ENCODE measurements at places on chromosomes 4 and X.

DNA sequence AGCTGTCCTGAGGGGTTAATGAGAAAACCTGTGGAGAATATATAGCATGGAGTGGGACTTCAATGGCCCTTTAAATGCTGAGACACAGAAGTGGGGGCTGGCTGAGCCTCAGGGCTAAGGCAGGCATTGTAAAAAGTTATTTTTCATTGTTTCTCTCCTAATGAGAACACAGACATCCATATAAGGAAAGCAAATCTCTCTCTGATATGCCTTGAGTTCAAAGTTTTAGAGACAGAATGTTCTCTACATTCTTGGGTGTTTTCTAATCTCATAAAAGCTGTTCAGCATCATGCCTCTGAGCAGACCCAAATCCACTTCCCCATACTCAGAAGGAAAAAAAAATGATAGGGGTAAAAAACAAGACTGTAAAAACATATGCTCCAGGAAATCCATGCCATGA is 16.8 kb upstream of the RAB40A start:
- no peak for DNase-seq

- no peak for DNase-seq
Observed at GRCh38 chrX:99914635-99915034, 495.4 kb downstream of the PCDH19 start.

- DNase-seq = no peak
Observed at GRCh38 chr4:37995981-37996775, 36.0 kb downstream of the PTTG2 start.

- DNase-seq = no peak
Observed at GRCh38 chr4:53721263-53721662, 130.0 kb upstream of the LNX1 start.

DNA sequence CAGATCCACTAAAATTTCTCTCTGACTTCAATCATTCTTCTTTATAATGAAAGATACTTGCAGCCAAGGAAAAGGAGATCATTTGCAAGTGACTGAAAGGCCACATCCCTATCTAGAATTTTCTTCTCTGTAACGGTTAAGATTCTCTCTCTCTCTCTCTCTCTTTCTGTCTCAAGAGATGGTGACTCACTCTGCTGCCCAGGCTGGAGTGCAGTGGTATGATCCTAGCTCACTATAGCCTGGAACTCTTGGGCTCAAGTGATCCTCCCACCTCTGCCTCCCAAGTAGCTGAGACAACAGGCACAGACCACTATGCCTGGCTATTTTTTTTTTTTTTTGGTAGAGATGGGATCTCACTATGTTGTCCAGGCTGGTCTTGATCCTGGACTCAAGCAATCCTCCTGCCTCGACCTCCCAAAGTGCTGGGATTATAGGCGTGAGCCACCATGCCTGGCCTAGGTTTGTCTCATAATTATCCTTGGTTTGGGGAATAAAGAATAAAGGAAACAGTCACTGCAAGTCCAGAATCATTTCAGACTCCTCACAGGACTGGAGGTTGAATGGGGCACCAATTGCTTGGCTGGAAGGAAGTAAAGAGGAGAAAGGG is 33.3 kb upstream of the GALNT7 start:
- DNase-seq = no peak

DNA sequence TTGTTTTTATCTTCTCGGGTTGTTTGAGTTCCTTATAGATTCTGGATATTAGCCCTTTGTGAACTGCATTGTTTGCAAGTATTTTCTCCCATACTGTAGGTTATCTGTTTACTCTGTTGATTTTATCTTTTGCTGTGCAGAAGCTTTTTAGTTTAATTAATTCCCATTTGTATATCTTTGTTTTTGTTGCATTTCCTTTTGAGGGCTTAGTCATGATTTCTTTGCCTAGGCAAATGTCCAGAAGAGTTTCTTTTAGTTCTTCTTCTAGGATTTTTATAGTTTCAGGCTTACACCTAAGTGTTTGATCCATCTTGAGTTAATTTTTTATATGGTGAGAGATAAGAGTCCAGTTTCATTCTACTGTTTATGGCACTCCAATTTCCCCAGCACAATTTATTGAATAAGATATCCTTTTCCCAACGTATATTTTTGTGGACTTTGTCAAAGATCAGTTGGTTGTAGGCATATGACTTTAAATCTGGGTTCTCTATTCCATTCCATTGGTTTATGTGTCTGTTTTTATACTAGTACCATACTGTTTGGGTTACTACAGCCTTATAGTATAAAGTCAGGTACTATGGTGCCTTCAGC is 54.3 kb downstream of the EGF start:
- DNase-seq = no peak

DNA sequence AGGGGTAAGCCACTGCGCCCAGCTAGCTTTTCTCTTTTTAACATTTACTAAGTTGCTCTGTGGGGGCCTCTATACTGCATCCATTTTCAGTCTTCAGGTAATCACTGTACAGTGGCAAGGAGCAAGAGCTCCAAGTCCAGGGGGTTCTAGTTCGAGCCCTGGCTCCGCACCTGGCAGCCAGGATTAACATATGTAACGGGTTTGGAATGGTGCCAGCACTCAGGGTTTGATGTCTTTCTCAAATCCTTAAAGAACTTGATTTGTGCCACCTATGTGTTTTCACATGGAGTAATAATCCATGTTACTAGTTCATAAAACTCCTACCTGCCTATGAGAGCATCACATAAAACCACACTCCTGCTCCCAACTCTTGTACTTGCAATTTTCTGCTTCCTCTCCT is 4.5 kb downstream of the GRPEL1 start:
- DNase-seq = no peak

GRCh38 chr4:145098675-145099037 is 545 bp downstream of the ABCE1 start:
- DNase-seq = no peak
